Cardiac septum (tissue), 1 donor: ENCODE measurements at places on chromosomes 12 and 14.

- DNase-seq = no peak
Measured at GRCh38 chr12:51667269-51667668, 76.2 kb downstream of the SCN8A start.

- no peak for DNase-seq
Measured at GRCh38 chr12:47272412-47273190, 192.8 kb upstream of the AMIGO2 start.

DNA sequence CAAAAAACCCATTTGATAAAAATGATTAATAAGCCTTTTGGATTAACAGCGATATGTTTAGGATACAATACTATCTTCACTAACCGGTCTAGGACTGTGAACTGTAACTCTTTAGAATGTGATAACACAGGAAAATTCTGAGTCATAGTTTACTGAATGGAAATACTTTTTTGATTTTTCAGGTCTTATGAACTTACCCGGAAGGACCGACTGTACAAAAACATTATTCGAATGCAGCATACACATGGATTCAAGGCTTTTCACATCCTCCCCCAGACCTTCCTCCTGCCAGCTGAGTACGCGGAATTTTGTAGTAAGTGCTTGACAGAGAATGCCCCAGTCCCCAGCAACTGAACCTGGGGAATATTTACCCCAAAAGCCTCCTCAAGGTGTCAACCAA, 29.0 kb downstream of the TTLL5 start:
- no peak for DNase-seq

GRCh38 chr14:24083462-24083861, 10.6 kb upstream of the PCK2 start:
- no peak for DNase-seq

DNA sequence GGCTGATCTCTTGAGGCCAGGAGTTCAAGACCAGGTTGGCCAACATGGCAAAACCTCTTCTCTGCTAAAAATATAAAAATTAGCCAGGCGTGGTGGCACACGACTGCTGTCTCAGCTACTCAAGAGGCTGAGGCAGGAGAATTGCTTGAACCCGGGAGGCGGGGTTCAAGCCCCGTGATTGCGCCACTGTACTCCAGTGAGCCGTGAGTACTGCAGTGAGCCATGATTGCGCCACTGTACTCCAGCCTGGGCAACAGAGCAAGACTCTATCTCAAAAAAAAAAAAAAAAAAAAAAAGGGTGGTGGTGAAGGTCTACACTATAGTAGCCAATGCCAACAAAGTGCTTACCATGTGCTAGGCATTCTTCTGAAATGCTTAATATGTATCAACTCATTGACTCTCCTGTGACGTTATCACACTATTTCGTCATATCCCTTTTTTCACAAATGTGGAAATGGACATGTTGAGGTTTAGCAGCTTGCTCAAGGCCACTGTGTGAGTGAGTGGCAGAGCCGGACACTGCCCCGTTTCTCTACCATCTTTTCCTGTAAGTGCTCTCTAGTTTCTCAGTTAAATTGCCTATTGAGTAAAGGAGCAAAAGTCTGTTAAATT, 59.6 kb downstream of the GNS start:
- DNase-seq = no peak

- no peak for DNase-seq
Measured at GRCh38 chr14:62077676-62078261, 315.5 kb downstream of the SNAPC1 start.
